ENCODE measurements at places on chromosomes 12 and 14.

DNA sequence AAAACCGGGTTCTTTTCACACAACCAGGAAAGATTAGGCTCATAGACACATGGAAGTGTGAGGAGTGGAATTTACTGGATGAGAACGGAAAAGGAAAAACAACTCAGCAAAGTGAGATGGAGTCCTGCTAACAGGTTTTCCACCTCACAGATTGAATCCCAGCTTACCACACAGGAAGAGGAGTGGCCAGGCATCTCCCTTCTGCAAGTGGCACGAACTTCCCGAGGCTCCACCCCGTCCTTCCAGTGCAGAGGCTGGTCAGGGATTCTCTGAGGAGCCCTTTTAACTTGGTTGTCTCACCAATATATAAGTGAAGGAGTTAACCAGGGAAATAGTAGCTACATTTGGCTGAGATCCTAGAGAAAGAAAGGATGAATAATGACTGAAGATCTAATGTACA is 102.8 kb downstream of the SCAF11 start:
- no peak for DNase-seq

DNA sequence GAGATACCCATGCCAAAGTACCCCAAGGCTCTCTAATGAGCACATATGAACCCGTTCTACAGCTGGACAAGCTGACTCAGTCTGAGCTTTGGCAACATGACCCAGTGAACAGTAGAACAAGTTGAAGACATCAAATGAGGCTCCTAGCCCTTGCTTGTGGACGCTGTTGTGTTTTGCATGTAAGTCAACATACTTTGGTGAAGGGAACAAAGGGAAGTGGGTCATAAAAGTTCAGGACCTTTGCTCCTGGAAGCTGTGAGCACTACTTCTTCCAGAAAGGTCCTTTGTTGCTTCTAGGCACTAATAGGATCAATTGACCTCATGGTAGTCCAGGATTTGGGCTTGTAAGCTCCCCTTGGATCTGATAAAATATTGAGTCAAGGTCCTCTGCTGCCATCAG is 613.5 kb upstream of the TBX3 start:
- DNase-seq, result no peak

DNA sequence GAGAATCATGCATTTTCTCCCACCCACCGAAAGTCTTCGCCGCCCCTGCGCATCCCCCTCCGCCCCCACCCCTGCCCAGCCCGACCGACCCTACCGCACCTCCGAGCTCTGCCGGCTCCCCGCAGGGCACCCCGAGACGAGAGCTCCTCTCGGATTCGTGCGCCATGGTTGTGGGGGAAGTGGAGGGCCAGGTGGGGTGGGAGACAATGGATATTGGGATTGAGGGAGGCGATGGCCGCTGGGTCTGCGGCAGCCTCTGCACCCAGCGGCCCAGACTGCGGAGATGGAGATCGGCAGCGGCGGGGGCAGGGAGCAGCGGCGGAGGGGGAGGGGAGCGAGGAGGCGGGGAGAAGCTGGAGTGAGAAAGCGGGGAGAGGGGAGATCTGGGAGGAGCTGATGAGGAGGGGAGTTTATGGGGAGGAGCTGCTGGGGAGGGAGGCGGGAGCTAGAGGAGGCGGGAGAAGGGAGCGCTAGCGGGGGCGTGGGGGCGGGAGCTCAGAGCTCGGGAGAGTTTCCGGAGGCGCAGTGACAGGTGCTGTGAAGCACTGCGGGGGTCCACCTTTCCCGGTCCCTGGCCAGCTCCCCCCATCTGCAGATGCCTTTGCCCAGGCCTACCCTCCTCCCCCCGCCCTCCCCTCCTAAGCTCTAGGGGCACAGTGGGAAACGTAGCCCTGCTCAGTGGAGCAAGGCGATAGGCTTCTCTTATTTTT is at the start of gene SALL2:
SALL2 (minus strand) TSS at position 385 of the 710 bp plus-strand sequence; CDS start at position 166, 219 bp downstream.
- DNase-seq, result peak; percentile 11

DNA sequence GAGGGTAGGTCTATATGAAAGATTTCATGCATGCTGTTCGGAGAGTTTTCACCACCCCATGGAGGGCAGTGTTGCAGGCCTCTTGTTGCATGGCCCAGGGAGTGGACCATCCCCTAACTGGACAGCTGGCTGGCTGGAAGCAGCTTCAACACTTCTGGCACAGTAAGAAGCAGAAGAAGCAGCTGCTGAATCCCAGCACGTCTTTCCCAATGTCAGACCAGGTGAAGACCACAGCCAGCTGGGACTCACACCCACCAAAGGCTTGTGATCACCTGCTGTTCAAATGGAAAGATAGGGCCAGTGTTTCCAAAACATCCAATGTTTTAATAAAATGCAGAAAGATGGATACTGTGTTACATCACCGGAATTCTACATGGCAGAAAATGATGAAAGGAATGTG is 1423.6 kb downstream of the AACS start:
- DNase-seq, result no peak

- DNase-seq, result no peak
These were observed 16.9 kb upstream of the APPL2 start for GRCh38 chr12:105252901-105253300.
